NCI-H1417 treated with DMSO at 0.1 percent for 48 hours (cell line): ENCODE measurements at places on chromosomes 4 and X.

- DNase-seq, result no peak
Measured at GRCh38 chrX:1656379-1656778, 41.5 kb downstream of the ASMT start.

DNA sequence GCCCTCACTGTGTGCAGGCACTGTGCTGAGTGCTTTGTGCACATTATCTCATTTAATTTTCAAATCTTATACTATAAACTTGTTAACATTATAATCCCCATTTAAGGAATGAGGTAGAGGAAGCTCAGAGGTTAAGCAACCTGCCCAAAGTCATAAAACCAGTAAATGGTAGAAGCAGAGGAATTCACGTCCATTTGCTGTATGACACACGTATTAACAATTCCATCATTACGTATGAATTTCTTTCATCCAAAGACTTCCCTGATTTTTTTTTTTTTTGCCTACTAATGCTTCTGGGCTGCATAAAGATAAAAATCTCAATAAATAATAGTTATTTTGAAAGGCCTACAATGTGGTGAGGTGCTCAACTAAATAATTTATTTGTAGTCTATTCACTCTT is 64.5 kb upstream of the H2AZ1 start:
- DNase-seq, result no peak

- no peak for DNase-seq
Measured at GRCh38 chrX:12814420-12814819, 23.2 kb downstream of the PRPS2 start.

DNA sequence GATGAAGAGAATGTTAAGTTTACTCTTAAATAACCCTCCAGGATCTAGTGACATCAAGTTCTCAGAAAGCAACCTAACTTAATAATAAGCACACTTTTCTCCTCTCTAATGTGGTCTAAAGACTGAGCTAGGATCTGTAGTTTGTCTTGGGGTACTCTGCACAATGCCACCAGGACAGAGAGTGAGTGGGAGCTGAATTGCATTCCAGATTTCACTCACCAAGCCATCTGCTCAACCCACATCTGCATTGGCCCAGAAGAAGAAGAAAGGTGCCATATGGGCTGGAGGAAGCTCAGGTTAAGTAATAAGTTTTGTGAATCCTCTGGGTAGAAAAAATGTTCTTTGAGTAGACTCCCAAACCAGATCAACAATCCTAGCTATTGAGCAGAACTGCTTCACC is 384.6 kb downstream of the PPP3CA start:
- DNase-seq, result no peak

DNA sequence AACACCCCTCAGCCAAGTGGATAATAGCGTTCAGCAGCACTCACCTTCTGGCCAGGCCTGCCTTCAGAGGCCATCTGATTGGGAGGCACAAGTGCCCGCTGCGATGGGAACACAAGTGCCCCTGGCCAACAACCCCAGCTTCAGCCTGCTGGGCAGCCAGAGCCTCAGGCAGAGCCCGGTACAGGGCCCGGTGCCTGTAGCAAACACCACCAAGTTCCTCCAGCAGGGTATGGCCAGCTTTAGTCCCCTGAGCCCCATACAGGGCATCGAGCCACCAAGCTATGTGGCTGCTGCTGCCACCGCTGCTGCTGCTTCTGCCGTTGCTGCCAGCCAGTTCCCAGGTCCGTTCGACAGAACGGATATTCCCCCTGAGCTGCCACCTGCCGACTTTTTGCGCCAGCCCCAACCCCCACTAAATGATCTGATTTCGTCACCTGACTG is 55.9 kb upstream of the MTM1 start:
- DNase-seq, result no peak

- DNase-seq, result no peak
Measured at GRCh38 chrX:1909419-1910206, 294.8 kb downstream of the ASMT start.

GRCh38 chrX:152601848-152602616 is 35.7 kb upstream of the GABRQ start:
- no peak for DNase-seq
